Tongue (tissue), 3 donors: ENCODE measurements at places on chromosomes 2 and 18.

GRCh38 chr2:150997702-150998440, 263.8 kb downstream of the RBM43 start:
- peak; percentile 80 for DNase-seq

DNA sequence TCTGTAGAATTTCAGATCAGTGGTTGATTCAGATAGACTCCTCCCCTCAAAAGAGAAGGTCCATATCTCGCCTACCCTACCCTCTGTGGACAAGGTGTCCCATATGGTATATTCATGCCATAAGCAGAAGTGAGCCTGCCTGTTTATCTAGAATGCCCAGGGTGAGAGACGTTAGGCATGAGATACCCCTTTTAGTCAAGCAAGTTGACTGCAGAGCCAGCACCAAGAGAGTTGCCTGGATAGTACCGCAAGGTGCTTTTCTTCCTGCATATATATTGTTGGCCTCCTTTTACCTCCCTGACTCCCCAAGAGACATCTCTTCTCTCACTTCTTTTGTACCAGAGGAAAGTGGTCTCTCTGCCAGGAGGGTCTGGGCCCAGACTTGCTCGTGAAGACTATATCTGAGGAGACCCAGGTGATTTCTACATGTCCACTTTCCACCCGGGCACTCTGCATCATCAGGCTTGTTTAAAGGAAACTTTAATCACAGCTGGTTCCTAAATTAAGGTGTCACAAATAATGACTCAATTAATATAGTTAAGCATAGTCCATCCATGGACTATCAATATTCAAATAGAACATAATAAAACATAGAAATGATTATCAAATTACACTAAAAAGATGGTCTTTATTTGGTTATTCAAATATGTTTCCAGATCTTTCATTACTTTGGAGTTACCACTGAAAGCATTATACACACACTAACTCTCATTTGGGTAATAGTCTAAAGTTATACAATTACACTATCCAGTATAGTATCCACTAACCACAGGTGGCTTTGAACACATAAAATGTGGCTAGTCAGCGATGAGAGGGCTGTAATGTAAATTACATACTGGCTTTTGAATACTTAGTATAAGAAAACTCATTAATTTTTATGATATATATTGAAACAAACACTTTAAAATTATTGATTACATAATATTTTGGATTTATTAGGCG, 4.1 kb downstream of the ITGA4 start:
- no peak for DNase-seq

DNA sequence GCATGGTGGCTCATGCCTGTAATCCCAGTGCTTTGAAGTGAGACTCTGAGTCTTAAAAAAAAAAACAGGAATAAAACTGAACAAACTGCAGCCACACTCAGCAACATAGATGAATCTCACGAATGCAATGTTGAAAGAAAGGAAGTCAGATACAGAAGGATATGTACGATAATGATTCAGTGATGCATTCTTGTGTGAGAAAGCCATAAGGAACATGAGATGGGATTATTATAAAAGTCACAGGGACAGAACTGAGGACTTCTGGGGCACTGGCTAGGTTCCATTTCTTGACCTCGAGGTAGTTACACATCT, 56.9 kb upstream of the SMAD2 start:
- no peak for DNase-seq

- no peak for DNase-seq
These were observed 295.4 kb upstream of the PIK3C3 start for GRCh38 chr18:41659438-41660130.

DNA sequence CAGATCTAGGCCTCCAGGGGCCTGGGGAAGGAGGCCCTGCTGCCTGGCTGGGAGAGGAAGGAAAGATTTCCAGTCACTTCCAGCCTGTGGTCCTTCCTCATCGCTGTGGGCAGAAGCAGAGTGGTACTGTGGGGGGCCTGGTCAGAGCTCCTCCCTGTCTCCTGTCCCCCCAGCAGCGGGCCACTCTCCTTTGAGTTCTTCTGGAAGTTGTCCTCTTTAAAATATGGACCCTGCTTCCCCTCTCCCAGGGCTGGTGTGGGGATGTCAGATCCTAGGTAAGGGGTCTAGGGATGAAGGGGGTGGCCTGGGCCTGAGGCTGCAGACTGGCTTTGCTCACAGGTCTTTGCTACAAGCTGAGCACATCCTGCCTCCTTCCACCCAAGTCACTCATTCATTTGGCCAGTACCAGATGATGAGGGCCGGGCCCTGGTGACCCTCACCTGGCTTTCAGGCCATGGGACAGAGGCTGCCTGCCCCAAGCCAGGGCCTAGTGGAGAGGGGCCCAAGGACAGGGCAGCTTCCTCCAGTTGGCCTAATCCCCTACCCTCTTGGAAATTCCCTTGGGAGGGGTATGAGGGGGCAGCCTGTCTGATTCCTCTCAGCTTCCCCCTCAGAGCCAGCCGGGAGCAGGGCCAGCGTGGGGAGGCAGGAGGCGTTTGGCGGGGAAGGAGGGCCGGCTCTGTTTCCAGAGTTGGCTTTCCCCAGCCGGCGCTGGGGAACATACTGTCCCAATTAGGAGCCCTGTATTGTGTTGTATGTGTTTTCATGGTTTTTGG, 231.9 kb downstream of the DYSF start:
- DNase-seq = peak; percentile 53

DNA sequence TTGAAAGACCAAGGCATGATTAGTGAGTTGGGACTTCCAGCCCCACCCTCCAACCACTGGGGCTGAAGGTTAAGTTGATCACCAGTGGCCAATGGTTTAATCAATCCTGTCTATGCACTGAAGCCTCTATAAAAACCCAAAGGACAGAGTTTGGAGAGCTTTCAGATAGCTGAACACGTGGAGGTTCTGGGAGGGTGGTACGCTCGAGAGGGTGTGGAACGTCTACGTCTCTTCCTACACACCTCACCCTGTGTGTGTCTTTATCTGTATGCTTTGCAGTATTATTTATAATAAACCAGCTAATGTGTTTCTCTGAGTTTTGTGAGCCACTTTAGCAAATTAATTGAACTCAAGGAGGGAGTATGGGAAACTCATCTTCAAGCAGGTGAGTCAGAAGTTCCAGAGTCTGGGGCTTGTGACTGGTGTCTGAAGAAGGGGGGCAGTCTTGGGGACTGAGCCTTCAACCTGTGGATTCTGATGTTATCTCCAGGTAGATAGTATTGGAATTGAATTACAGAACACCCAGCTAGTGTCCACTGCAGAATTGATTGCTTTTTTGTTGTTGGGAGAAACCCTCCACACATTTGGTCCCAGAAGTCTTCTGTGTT, 20.3 kb downstream of the ACTR3 start:
- no peak for DNase-seq

GRCh38 chr2:159890551-159891266, 92.7 kb upstream of the CD302 start:
- no peak for DNase-seq

DNA sequence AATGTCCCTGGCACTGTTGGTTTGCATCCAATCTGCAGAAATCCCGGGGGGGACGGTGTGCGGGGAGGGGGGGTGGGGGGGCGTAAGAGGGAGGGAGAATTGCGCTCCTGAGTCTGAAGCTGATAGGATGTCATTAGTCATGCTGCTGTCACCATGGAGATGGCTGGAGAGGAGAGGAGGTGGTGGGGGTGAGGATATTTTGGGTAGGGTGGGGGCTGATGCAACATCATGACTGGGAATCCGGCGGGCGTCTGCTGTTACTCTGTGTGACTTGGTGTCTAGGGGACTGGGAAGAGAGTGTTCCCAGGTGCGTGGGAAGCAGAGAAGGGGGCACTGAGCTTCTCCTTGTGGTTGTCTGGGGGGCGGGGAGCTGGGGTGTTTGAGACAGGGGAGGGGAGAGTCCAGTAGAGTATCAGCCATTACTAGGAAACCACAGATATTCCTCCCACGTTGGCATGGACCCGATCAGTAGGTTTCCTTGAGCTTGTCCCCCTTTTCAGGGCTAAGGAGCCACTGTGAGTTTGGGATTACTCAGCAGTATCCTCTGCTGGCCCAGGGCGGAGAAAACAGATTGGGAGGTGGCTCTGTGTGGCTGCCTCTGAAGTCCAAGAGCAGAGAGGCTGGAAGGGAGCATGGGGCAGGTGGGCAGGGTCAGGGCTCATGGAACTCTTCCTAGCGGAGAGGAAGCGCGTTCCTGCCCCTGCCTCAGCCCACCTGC, 18.9 kb downstream of the TET3 start:
- peak; percentile 33 for DNase-seq

DNA sequence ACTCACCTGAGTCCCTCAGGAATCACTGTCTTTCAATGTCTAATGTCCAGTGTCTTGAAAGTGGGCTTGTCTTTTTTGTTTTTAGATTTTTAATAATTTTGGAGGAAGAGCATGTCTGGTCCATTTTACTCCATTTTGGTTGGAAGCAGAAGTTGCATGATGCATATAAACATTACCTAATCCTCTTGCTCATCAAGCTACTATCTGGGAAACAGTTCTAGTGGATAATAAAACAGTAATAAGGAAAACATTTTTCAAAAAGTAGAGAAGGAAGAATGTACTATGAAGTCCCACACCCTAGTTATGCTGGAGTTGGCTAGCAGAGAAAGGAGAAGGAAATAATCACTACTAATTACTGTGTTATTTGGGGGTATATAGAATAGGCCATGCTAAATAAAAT, 263.7 kb downstream of the ETAA1 start:
- no peak for DNase-seq

GRCh38 chr18:1653873-1654272, 749.2 kb downstream of the ADCYAP1 start:
- DNase-seq = no peak

DNA sequence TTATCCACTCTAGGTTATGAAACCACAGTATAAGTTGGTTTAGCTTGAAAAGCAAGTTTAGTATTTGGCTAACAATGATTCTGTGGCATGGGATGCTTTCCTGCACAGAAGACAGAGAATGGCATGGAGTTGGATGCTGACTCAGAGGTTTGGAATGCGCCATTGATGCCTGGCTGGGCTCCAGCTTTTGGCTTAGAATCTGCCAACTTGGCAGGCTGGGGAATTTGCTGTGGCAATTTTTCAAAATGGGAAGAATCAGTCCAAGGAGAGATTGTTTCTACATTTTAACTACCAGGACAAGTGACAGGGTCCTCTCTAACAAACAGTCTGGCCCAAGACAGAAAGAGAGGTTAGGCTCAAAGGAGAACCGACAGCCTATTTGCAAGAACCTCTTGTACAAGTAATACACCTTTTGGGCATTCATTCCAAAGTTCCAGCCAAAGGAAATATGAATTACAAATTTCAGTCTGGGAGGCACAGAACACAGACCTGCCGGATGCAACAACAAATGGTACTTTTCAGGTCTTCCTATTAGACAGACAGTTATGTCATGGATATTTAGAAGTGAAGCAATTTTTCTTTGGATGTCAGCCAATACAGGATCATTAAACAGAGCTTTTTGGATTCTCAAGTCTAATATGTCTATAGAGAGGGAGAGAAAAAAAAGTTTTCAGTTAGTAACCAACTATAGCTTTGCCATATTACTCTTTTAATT, 1027.7 kb downstream of the TMEM182 start:
- peak; percentile 87 for DNase-seq

DNA sequence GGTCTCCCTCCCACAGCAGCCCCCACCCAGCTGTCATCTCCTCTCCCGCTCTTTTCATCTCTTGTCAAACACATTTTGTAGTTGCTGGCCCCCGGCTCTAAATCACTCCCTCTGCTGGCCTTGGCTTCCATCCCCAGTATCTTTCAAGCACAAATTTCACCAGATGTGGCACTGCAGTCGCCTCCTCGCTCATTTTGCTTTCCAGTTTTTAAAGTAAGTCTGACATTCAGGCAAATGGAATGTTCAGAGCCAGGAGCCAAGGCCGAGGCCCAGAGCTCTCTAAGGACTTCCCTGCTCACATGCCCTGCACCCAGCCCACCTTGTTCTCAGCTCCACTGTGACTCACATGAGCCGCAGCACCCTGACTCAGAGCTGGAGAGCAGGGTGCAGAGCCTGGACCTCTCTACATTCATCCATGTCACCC, 158.4 kb downstream of the GALNT14 start:
- DNase-seq = no peak

DNA sequence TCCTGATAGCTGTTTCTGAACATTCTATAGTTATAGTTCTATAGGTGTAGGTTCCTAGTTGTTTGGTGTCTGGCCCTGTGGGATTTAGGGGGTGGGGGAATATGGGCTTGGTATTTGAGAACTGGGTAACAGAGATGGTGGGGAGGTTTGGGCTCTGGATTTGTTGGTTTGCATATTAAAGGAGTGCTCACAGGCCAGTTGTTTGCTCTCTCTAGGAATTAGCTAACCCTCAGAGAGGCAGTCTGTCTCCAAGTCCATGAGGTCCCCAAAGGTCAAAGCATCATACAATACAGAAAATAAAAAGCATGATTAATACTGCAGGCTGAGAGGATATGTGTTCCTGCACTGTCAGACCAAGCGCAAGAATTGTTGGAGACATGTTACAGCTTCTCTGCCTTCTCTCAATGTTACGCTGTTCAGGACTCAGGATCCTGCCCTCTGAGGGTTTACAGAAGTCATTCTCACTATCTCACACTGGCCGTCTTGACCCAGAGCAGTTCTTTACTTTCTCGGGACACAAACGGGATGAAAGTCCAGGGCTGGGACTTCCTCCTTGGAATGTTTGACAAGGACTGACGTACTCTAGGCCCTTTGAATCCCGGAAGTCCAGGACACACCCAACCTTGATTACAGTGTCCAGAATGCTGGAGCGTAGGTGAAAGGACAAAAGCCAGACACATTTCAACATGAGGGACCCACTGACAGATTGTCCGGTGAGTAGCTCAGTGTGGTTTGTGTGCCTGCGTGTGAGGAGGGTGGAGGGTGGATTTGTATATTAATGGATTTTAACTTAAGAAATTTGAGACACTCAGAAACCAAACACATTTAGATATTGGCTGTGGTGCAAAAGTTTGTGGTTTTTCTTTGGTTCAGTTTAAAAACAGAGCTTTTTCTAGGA, at the start of gene NOSTRIN:
Gene NOSTRIN (plus strand): TSS at position 677 of the 898 bp plus-strand sequence. CDS start 10 bp downstream, at position 687.
- peak; percentile 54 for DNase-seq

- no peak for DNase-seq
These were observed 22.7 kb upstream of the ATP9B start for GRCh38 chr18:79046522-79046921.

- DNase-seq = no peak
These were observed 968.4 kb upstream of the NRXN1 start for GRCh38 chr2:52000151-52000855.

DNA sequence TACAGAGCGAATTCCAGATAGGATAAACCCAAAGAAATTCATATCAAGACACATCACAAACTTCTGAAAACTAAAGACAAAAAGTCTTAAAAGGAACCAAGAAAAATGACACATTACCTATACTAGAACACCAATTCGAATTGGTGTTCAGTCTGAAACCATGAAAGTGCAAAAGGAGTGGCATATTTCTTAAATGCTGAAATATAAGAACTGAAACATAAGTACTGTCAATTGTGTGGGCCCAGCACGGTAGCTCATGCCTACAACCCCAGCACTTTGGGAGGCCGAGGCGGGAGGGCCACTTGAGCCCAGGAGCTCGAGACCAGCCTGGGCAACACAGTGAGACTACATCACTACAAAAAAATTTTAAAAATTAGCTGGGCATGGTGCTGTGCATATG, 43.4 kb downstream of the TMEM131 start:
- DNase-seq = no peak

- no peak for DNase-seq
These were observed 34.5 kb upstream of the HTR2B start for GRCh38 chr2:231159306-231159705.

GRCh38 chr2:224190234-224190935, 151.3 kb upstream of the SERPINE2 start:
- DNase-seq = peak; percentile 41

GRCh38 chr2:109563288-109563687, 50.5 kb downstream of the SEPTIN10 start:
- DNase-seq = peak; percentile 13
